ENCODE measurements at places on chromosomes 13 and 19. TPM values are rescaled to one million over a fixed set of nuclear protein-coding genes. Genes with fewer than 3 reads are reported as not detected.

GRCh38 chr19:11138601-11139300, 16.8 kb downstream of the SPC24 start:
- DNase-seq: no peak

DNA sequence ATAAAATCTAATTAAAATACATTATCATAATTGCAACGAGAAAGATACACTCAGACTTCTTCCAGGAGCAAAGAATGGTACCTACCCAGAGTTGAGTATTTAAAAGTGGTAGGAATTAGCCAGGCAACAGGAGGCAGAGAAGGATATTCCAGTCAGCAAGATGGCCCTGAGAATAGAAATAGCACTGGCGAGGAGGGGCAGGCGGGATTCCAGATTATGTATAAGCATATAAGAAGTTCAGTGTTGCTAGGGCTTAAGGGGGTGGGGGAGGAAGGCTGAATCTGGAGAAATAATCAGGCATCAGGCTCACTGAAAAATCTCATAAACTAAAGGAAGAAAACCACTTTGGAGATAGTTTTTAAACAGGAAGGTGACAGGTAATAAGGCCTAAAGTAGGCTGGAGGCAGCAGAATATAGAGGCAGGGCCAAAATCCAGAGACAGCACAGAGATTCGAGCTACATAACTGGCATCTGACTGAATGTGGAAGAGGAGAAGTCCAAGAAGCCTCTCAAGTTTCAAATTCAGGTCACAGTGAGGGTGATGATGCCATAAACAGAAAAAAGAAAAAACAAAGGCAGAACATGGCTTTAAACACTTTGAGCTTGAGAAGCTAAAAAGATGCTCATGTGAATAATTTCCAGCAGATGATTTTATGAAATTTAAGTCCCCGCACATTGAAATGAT, 7.5 kb downstream of the KPNA3 start:
- DNase-seq: no peak

The COX7A1 gene
- total RNA-seq: not detected

DNA sequence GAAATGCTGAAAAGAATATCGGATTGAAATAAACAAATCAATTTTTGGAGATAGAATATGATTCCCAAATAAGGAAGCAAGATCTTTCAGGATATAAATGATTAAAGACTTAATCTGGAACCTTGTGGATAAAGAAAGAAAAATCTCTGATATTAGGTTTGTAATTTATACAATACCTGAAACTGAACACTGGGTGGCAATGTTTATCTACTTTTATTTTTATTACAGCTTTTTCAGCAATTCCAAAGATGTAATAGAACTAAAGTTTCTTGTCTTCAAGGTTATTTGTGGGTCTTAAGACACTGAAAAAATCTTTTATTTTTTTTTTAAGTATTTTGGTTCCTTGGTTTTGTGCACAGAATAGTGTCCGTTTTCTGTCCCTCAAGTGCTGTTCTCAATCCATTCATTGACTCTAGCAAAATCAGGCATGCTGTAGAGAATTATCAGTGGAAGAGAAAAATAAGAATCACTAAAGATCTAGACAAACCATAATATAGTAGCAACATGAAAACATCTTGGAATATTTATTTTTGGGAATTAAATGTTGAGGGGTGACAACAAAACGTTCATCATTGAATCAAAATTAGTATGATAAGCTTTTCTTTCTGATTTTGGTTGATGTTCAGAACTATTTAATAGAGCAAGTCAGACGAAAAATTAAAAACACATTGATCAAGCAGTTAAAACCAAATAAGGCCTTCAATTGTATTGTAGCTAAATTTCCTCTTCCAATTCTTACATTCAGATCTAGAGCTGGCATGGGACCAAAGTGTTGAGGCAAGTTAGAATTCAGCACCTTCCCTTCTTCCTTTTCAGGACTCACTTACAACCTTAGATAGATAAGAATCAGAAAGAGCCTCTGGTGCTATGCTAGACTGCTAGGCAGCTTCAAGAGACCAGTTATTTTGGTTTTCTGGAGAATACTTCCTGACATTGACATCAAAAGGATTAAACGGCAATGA, 704.4 kb upstream of the PCDH20 start:
- DNase-seq: no peak

The MATK gene
- 13.9 TPM for total RNA-seq

The KLK5 gene
- not detected for total RNA-seq

The FFAR2 gene
- not detected for total RNA-seq

GRCh38 chr13:20654156-20654555, 49.3 kb upstream of the IL17D start:
- no peak for DNase-seq

- no peak for DNase-seq
Observed at GRCh38 chr13:113034451-113035212, 65.6 kb downstream of the MCF2L start.

GRCh38 chr13:21133077-21133476, 43.3 kb downstream of the SKA3 start:
- no peak for DNase-seq

- no peak for DNase-seq
Observed at GRCh38 chr13:108096301-108096915, 118.9 kb downstream of the LIG4 start.

The ZNF625 gene
- total RNA-seq: 2.7 TPM

The ANGPTL8 gene
- total RNA-seq: not detected

DNA sequence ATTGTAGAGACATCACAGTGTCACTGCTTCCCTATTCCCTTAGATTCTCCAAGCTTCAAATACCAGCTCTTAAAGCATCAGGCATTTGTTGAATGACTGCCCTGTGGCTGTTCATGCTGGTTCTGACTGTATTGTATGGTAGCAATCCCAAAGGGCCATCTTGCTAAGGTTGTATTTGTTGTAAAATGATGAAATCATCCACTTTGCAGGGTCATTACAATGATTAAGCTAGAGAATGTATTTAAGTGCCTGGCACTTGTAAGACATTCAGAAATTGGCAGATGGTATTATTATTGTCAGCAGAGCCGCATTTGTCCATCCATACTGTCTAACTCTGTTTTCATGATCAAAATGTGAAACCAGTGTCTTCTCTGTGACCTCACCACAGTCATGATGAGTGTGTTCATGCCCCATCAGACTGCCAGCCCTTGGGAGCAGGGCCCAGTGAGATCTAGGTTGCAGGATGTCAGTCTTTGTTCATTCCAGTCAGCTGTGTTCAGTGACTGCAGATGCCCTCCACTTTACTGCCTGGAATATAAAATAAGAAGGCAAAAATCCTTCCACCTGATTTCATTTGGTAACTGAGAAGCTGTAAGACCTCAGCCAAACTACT, 86.1 kb downstream of the DHRS12 start:
- no peak for DNase-seq

- DNase-seq: no peak
Observed at GRCh38 chr13:103006641-103007426, 59.4 kb downstream of the SLC10A2 start.

GRCh38 chr19:1418496-1418775, 11.1 kb downstream of the DAZAP1 start:
- no peak for DNase-seq

The NCCRP1 gene
- total RNA-seq: not detected

The TUBA3C gene
- not detected for total RNA-seq

DNA sequence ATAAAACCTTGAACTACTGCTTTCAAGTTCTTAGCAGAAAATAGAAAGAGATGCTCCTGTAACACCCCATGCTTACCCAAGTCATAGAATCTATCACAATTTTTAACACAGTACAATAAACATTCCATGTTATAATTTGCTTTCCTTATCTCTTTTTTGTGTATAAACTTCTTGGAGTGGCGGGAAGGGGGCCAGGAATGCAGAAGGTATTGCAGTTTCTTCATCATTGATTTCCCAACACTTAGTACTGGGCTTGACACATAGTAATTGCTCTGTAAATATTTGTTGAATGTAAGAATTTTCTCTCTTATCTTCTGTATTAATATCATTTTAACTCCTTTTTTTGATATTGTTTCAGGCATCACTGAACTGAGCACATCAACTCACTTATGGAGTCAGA, 535.8 kb downstream of the KCTD12 start:
- DNase-seq: no peak

The ATP8A2 gene
- total RNA-seq: 0.15 TPM

The GAPDHS gene
- total RNA-seq: not detected

DNA sequence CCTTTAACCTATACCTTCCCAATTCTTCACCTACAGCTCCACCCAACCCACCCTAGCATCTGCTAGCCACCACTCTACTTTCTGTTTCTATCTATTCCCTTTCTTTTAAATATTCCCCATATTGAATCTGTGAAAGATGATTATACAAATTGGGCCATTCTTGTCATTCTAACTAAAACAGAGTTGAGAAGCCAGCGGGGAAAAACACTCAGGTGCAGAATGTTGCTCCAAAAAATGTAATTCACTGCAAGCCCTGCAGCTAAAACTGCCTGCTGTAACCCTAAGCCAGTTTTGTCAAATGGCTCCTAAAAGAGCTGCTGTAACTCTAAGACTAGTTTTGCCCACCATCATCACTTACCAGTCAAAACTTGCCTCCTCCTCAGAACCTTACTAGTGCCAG, 1468.6 kb upstream of the MIR17HG start:
- no peak for DNase-seq

DNA sequence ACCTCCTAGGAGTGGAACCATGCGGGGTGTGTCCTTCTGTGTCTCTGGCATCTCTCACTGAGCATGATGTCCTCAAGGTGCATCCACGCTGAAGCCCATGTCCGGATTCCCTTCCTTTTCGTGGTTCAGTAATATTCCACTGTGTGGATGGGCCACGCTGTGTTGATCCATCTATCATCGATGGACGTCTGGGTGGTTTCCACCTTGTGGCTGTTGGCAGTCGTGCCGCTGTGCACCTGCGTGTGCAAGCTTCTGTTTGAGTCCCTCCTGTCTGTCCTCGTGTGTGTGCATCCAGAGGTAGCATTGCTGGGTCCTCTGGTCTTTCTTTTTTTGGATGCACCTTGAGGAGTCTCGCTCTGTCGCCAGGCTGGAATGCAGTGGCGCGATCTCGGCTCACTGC, 11.2 kb upstream of the GNA15 start:
- DNase-seq: no peak

DNA sequence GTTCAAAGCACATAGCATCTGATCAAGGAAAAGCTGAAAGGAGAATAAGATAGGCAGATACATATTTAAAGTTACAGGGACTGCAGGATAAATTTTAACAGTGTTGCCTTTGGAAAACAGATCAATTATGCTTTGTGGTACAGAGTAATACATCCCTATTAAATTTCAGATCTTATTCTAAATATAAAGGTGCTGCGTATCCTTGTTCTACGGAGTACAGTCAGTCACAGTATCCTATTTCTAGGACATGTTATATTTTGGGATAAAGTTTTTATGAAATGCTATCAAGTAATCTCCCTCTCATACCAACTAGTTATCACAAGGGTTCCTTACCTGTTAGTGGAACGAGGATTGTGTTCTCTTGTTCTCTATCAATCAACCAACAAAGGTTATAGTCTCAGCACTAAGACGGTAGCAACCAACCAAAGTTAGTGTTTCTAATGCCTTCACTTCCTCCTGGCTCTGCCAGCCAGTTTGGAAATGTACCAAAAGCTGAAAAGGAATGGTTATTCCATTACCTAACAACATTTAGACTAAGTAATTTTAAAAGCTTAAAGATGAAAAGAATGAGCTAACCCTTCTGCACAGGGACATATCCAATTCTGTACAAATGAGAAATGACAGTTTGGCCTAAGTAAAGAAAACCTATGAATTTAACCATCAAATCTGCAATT, 35.2 kb downstream of the TSC22D1 start:
- DNase-seq: no peak

Measured in activated CD4-positive, alpha-beta memory T cell treated with anti-CD3 and anti-CD28 coated beads, Interleukin-2, amount 10 ng/mL, durations not matched to agents 7 days and 5 days (primary cell).